ENCODE measurements at places on chromosomes 7 and 10. TPM values are rescaled to one million over a fixed set of nuclear protein-coding genes. Genes with fewer than 3 reads are reported as not detected.

CPA2 gene
- not detected for total RNA-seq

CDHR3 gene
- total RNA-seq, result 1.4 TPM

HOXA11 gene
- total RNA-seq, result not detected

CHRM2 gene
- total RNA-seq, result not detected
